Ureter (tissue), 1 donor: ENCODE measurements at places on chromosomes 2 and 18. TPM values are rescaled to one million over a fixed set of nuclear protein-coding genes. Genes with fewer than 3 reads are reported as not detected.
A peak's percentile ranks its signal among the peaks of the same experiment; 100 is the strongest.

DNA sequence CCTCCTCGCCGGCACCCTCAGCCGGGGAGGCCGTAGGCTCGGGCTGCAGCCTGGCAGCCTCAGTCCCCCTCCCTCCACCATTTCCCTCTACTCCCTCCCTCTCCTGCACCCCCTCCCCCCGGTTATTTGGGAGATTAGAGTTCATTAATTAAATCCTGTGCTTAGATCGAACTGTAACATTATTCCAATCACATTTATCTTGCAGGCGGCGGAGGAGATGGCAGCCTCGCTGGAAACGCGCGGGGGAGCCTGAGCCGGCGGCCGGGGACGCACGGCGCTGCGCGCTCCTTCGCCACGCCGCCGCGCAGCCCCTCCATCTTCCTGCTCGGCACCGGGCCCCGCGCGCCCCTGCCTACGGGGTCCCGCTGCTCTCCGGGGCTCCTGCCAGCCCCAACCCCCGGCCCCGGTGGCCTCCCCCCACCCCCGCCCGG lies at the start of gene ST8SIA3:
Gene ST8SIA3, plus strand, starts transcription at position 287 of the 431 bp plus-strand sequence. CDS start 290 bp downstream, outside the sequence.
- DNase-seq: no peak

DNA sequence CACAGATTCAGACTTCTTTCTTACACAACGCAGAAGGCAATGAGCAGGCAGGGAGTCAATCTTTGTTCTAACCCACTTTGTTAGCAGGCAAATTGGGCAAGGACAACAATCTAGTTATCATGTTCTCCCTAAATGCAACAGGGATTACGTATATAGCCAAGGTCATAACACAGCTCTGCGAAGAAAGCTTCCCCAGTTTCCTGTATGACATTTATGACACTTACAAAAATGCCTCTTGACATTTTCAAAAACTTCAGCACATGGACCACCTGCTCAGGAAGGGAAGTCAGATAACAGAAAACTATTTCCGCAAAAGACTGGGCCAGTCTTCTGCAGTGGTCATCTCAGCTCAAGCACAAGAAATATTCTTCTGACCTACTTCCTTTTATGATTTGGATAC lies 106.1 kb downstream of the IRS1 start:
- DNase-seq: no peak

DNA sequence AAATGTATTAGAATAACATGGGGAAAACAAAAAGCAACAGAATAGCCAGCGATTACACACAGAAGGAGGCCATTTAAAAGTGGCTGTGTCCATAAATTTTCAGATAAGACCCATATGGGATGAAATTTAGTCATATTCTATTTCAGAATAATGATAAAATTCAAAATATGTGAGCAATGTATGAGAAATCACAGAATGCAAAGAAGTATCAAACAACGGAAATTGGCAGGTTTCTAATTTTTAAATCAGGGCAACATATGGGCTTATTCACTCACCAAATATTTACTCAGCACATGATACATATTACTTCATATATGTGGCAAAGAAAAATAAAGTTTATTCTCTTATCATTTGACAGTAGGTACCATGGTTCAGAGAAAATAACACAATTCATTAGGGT lies 208.5 kb downstream of the GRB14 start:
- DNase-seq: no peak

- no peak for DNase-seq
These were observed 88.9 kb downstream of the TTN start for GRCh38 chr2:178718283-178718682.

Gene NEU2
- total RNA-seq: not detected

Gene REG3A
- total RNA-seq: not detected

- no peak for DNase-seq
These were observed 406.1 kb downstream of the LRATD1 start for GRCh38 chr2:15038366-15039364.

DNA sequence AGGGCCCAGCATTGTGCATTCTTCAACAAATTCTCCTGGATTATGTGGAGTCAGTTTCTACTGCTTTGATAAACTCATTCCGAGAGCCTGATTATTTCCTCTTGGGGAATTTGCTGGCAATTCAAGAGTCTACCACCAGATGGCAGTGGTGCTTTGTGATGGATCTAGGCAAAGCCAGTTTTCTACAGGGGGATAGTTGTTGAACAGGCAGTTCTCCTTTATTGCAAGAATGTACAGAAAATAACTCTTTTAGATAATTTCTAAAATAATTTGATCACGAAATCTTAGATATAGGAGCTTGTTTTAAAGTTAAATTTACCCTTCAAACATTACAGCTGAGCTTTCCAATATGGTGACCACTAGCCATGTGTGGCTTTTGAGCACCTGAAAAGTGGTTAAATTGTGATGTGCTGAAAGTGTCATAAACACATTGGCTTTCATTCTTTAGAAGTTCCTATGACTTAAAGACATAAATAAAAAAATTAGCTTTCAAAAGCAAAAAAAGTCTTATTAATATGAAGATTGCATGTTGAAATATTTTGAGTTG lies 66.7 kb upstream of the HAAO start:
- peak; percentile 82 for DNase-seq

Gene CCDC148
- 3.4 TPM for total RNA-seq
